Fibroblast of lung (primary cell): ENCODE measurements at places on chromosomes 7 and 10. TPM values are rescaled to one million over a fixed set of nuclear protein-coding genes. Genes with fewer than 3 reads are reported as not detected.

- no peak for DNase-seq
These were observed 251.6 kb downstream of the DIP2C start for GRCh38 chr10:437698-438490.

DNA sequence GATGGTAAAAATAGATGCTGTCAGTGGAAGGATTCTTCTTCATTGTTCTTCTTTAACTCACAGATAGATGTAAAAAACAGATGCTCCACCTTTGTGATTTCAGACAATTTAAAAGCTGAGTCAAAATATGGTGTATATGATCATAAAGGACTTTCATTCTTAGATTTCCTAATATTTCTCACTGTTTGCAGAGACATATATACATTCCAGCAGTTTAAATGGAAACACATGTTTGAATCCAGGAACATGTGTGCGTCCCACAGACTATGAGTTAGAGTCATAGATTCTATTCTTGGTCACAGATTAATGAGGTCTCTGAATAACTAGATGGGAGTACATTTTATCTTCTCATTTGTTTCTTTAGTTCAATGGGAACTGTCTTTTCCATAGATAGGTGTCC, 109.6 kb downstream of the BICC1 start:
- DNase-seq = peak; percentile 27

- peak; percentile 48 for DNase-seq
These were observed at the start of gene ADRB1 for GRCh38 chr10:114043532-114044246. Gene ADRB1, plus strand, starts transcription at chr10:114043866. Its CDS starts 267 bp downstream, at chr10:114044133.

DNA sequence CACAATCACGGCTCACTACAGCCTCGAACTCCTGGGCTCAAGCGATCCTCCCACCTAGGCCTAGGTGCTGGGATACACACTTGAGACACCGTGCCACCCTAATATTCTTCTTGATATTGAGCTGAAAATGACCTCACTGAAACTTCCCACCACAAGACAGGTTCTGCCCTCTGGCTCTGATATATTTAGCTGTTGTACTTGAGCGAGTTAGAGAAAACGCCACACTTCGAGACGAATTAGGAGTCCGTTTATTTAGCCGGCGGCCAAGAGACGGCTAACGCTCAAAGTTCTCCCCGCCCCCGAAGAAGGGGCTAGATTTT, 17.9 kb downstream of the ZC3HAV1 start:
- no peak for DNase-seq

GRCh38 chr10:67306588-67307205, 380.9 kb downstream of the LRRTM3 start:
- peak; percentile 2 for DNase-seq

GRCh38 chr10:944034-944831, 12.7 kb upstream of the LARP4B start:
- peak; percentile 21 for DNase-seq

Gene SAP25
- not detected in 2 replicates for total RNA-seq

DNA sequence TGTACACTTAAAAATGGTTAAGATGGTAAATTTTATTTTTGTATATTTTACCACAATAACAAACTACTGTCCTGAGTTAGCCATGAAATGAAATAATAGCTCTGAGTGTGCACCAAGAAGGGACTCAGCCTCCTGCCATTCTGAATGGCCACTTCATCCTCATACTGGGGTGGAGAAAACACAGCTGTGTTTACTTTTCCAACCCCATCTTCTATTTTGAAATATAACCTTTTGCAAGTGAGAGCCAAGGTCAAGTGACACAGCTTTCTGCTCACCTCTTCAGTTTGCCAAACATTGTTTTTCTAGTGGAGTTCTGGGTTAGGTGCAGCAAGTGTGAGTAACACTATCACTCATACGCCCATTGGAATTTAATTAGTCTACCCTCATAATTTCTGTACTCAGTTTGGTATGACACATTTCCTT, 107.4 kb upstream of the GLCCI1 start:
- peak; percentile 81 for DNase-seq

DNA sequence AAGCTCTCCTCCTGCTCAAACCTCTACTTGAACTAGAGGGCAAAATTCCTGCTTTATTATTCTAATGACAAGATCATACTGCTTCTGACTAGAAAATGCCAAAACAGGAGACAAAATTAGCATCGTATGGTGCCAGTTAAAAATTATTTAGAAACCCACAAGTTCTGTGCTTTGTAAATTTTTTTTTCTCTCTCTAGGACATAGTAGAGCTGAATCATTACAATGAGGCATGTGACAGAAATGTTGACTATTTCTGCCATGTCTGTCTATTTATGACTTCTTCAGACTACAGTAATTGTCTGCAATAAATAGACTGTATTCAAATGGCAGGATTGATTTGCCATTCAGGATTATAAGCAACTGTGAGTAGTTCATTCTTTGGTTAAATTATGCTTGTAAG, 335.8 kb downstream of the PRPF18 start:
- DNase-seq = peak; percentile 26

- peak; percentile 45 for DNase-seq
These were observed 226.0 kb downstream of the BMPER start for GRCh38 chr7:34131371-34131770.

Gene WIPF3
- under 0.01 and 0.33 TPM in 2 replicates for total RNA-seq

DNA sequence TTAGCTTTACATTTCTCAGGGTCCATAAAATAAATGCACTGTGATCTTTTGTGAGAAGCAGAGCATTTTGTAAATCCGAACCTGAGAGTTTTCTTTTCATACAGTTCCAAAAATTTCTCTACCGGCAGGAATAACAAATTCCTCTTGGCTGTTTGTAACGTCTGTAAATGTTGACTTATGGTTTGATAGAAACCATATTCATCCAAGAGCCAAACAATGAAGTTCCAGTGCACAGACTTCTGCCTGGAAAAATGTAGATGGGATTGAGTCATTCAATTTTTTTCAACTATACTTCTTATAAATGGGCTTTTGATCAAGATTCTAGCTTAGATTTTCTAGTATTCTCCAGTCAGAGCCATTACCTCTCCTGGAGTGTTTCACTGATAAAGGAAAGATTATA, 530.6 kb downstream of the TFEC start:
- peak; percentile 58 for DNase-seq

DNA sequence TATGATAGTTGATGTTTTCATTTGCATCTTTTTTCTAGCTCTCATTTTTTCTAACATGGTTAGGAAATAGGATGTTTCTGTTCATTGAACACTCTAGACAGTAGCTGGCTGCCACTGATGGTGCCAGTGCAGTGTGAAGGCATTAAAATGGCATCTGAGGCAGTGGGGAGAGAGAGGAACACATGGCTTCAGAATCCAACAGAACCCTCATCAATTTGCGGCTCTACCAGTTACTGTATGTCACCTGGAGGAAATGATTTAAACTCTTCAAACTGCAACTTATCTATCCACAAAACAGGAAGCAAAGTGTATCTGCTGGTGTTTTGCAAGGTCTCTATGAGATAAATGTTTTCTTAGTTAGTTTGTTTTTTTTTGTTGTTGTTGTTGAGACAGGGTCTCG, 305.2 kb upstream of the PRKCQ start:
- DNase-seq = no peak

Gene SLC26A4
- 0.26 and 0.50 TPM in 2 replicates for total RNA-seq

Gene NDUFB8
- 154 and 167 TPM in 2 replicates for total RNA-seq

Gene SPDYE6
- total RNA-seq = not detected in 2 replicates

GRCh38 chr10:59075576-59075975, 100.9 kb upstream of the PHYHIPL start:
- peak; percentile 25 for DNase-seq

- no peak for DNase-seq
These were observed 48.6 kb downstream of the ARHGAP19 start for GRCh38 chr10:97243836-97244235.

Gene ERVW-1
- total RNA-seq = not detected in 2 replicates

Gene DLG5
- 40.1 and 40.8 TPM in 2 replicates for total RNA-seq
